GM12865 (cell line): ENCODE measurements at places on chromosomes 16 and 17.

- no peak for DNase-seq
Measured at GRCh38 chr16:9014389-9014788, 50.7 kb upstream of the USP7 start.

GRCh38 chr17:39926588-39927100 lies 757 bp downstream of the ORMDL3 start:
- peak; percentile 80 for DNase-seq

GRCh38 chr16:24789881-24790280 lies 55.9 kb upstream of the SLC5A11 start:
- DNase-seq = no peak

DNA sequence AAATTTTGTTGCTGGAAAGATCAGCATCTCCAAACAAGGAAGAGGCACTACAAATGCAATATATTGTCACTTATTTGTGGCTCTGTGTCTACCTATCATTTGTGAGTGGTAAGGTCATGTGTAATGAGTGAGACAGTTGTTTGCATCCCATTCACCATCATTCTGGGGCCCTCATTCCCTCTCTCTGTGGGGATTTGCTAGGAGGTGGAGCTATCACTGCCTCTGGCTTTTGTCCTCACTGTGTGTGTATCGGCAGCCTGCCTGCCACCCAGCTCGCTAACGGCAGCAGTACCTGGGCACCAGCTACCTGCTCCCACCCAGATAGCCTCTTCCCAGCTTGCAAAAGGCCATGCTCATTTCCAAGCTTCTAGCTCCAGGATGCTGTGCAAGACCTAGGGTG lies 379.2 kb upstream of the ZFHX3 start:
- no peak for DNase-seq

DNA sequence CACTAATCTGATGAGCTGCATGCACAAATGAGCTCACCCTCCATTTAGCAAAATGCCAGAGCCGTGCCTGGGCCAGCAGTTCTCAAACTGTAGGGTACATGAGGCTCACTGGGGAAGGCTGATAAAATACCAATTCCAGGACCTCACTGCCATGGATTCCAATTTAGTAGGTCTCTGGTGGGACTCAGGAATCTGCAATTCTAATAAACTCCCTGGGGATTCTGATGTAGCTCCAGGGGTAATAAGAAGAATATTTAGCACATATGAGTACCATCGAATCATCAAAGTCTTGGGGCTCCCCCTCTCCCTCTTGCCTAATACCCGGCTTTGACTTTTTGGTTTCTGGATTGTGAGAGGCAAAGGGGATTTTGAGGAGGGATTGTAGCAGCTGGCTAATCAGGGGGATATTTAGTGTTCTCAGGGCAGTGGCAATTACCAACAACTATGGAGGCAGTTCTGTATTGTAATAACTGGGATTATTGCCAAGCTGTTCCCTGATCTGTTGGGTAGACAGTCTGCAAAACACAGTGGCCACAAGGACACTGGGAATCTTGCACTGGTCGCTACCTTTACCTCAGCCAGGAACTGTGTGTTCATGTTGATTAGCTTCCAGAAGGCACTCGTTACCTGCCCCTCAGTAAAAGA lies 140.4 kb downstream of the SHISA9 start:
- DNase-seq = no peak

DNA sequence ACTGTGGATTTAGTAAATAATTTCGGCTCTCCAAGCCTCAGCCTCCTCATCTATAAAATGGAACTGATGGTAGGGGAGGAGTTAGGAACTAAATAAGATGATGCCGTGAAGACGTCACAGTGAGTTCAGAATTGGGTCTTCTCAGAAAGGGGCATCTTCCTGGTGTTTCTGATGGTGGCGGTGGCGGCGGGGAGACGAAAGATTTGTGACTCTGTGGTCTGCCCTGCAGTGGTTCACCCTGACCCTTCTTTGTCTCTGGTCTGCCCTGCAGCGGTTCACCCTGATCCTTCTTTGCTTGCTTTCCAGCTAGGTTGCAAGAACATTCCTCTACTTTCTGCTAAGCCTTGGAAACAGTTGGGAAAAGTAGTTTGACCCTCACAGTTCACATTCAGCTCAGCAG lies 34.3 kb downstream of the WFDC1 start:
- DNase-seq = no peak

DNA sequence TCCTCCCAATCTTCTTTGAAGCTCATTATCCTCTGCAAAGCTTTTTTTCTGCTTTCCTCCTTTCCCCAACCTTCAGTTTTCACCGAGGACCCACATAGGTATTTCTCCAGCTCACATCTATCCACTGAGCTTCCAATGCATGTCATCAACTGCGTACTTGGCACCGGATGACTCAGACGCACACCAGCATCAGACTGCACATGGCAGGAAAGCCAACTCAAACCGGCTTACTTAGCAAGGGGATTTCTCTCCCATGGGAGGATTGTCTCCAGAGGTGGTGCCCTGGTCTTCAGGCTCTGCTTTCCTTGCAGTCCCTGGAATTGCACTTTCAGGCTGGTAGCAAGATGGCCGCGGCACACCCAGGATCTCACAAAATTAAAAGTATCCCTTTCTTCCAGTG lies 1.7 kb upstream of the AKTIP start:
- DNase-seq = peak; percentile 25

DNA sequence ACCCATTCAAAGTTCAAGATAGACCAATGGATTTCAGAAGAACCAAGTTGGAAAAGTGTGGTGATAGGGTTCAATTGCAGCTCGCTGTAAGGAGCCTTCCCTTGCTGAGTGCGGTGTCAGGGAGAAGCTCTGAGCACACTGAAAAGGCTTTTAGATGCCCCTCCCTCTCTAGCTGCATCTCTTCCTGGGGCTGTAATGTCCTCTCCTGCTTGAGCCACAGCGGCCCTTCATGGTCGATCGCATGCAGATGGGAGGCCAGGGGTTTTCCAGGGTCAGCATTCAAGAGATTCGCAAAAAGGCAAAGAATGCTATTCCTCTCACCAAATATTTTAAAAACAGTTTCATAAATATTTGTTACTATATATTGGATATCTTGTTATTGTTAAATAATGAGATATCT lies 23.7 kb downstream of the ZC3H18 start:
- DNase-seq = no peak

DNA sequence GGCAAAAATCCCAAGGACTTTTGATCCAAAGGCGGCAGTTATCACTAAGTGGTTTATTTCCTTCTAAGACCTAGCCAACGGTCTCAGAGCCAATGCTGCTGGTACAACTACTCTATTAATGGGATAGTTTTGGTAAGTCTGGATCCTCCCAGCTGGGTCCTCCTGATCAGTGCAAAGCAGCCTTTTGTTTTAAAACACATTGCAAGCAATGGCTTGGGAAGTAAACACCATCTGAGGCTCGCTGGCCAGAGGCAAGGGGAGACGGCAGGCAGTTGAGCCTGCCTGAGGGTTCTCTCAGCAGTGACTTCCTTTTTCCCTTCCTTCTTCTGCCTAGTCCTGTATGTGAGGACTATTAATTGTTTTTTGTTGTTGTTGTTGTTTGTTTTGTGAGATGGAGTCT lies 1.6 kb upstream of the SLC5A10 start:
- DNase-seq = no peak

GRCh38 chr16:29876594-29877249 lies 13.7 kb upstream of the CDIPT start:
- DNase-seq = no peak

- DNase-seq = peak; percentile 19
Measured at GRCh38 chr16:47571049-47571448, 109.9 kb downstream of the PHKB start.

DNA sequence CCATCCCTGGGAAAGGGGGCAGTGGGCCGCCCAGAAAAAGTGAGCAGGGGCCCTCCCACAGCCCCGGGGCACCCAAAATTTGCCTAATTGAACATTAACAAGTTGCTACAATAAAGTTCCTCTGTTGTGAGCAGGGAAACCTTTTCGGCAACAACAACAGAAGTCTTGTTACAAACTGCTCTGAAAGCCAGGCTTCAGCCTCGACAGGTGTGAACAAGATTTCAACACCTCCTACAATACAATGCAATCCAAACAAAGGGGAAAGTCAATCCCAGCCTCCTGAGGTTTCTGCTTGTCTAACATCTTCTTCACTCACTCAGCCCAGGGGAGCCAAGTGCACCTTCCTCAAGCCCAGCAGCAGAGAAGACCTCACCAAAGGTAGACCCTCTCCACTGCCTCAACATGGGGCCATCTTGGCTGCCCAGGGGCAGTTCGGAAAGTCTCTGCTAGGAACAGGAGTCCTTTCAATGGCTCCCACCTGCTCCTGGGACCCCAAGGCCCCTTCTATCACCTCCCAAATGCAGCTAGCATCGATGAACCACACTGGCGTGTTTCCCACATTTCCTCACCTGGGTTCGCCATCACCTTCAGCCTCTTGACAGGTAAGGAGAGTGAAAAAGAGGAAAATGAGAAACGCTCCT lies 19.1 kb downstream of the ZFHX3 start:
- no peak for DNase-seq

- DNase-seq = no peak
Measured at GRCh38 chr17:41065829-41066624, at the start of gene KRTAP2-4. TSS of gene KRTAP2-4 (minus strand) at chr17:41065879. CDS start at chr17:41065845, 34 bp downstream.

- DNase-seq = no peak
Measured at GRCh38 chr16:77049577-77049976, 141.4 kb upstream of the MON1B start.

DNA sequence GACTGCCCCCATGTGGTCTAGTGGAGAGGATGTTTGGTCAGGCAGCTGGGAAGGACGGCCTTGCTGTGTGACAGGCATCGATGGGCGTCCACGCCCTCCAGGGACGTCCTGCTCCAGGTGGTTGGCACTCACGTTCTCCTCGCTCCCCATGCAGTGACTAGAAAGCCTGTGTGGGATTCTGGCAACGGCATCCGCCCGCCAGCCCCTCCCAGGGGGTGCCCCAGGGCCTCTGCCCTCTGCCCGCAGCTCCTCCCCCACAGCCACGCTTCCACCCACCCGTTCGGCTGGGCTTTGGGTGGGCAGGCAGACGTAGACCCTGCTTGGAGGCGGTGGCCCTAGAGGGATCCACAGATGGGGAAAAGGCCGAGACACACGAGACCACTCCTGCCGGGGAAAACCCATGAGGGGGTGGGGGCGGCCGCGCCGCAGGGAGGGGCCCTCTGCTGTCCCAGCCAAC lies 4.7 kb upstream of the IL17C start:
- peak; percentile 68 for DNase-seq
